B cell (primary cell): ENCODE measurements at places on chromosomes 7 and 10. TPM values are rescaled to one million over a fixed set of nuclear protein-coding genes. Genes with fewer than 3 reads are reported as not detected.

DCLRE1A gene
- 1.9 and 2.4 TPM in 2 replicates for total RNA-seq

CTAGE8 gene
- 1.3 and 1.4 TPM in 2 replicates for total RNA-seq

VPS50 gene
- total RNA-seq: 54.1 and 55.4 TPM in 2 replicates

DNA sequence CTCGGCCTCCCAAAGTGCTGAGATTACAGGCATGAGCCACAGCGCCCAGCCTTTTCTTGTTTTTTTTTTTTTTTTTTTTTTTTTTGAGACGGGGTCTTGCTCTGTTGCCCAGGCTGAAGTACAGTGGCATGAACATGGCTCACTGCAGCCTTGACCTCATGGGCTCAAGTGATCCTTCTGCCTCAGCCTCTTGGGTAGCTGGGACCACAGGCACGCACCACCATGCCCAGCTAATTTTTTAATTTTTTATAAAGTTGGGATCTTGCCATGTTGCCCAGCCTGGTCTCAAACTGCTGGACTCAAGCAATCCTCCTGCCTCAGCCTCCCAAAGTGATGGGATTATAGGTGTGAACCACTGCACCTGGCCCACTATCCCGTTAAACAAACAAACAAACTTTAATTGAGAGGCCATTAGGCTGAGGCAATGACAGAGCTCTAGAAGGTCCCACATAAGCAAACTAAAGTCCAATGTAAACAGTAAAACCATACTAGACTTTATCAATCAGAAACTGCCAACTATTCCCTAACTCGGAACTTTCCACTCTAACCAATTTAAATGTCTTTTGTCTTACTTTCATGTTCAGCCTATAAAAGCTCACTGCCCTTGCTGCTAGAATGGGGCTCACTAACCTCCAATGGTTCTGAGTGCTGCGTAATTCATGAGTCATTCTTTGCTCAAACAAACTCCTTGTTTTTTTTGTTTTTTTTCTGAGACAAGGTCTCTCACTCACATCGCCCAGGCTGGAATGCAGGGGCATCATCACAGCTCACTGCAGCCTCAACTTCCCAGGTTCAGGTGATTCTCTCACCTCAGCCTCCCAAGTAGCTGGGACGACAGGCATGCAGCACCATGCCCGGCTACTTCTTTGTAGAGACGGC is 1.9 kb downstream of the DHX32 start:
- H3K36me3 ChIP-seq: no peaks in the 10 kb centered on the region
- no peak overlapping the region for H3K4me3 ChIP-seq
- H3K27ac ChIP-seq: no peak overlapping the region
- no peak for DNase-seq

DNA sequence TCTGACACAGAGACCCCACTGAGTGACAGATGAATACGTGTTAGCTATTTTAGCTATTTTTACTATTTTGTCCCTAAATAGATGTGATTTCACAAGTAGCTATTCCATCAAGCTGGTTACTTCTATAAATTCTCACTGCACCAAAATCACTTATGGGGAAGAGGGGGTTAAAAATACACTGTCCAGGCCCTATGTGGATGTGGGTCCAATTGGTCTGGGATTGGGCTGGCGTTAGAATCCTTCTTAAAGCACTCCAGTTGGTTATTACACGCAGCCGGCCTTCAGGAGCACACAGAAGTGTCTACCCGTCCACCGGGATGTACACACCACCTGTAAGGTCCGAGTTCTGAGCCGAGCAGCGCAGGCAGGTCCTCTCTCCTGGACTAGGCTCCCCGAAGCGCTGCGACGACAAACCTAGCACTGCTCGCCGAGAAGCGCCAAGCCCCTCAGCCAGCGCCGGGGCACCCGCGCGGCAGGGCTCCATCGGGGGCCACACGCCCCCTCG is 222.3 kb upstream of the MKLN1 start:
- peaks cover 64% of the 10 kb centered on the region for H3K4me1 ChIP-seq
- no peak for DNase-seq
- H3K4me3 ChIP-seq: peak overlapping the region; percentile 45
- H3K27ac ChIP-seq: peak overlapping the region; percentile 87
- no peaks in the 10 kb centered on the region for H3K36me3 ChIP-seq

DNA sequence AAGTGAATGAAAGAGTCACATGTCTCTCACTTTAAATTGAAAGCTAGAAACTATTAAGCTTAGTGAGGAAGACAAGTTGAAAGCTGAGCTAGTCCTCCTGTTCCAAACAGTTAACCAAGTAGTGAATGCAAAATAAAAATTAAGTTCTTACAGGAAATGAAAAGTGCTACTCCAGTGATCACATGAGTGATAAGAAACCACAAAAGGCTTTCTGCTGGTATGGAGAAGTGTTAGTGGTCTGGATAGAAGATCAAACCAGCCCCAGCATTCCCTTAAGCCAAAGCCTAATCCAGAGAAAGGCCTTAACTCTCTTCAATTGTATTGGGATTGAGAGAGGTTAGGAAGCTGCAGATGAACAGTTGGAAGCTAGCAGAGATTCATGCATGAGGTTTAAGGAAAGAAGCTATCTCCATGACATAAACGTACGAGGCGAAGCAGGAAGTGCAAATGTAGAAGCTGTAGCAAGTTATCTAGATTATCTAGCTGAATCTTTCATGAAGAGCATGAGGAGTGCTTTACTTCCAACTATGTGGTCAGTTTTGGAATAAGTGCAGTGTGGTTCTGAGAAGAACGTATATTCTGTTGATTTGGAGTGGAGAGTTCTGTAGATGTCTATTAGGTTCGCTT is 261.6 kb downstream of the MDFIC start:
- DNase-seq: peak; percentile 9
- H3K36me3 ChIP-seq: no peaks in the 10 kb centered on the region
- H3K4me1 ChIP-seq: peaks cover 13% of the 10 kb centered on the region
- peaks cover 4% of the 10 kb centered on the region for H3K27me3 ChIP-seq

- no peaks in the 10 kb centered on the region for H3K27me3 ChIP-seq
- no peak overlapping the region for H3K4me3 ChIP-seq
- H3K27ac ChIP-seq: no peak overlapping the region
- H3K36me3 ChIP-seq: no peaks in the 10 kb centered on the region
- DNase-seq: no peak
- no peaks in the 10 kb centered on the region for H3K4me1 ChIP-seq
Measured at GRCh38 chr7:72275382-72276070, 136.6 kb downstream of the CALN1 start.

DNA sequence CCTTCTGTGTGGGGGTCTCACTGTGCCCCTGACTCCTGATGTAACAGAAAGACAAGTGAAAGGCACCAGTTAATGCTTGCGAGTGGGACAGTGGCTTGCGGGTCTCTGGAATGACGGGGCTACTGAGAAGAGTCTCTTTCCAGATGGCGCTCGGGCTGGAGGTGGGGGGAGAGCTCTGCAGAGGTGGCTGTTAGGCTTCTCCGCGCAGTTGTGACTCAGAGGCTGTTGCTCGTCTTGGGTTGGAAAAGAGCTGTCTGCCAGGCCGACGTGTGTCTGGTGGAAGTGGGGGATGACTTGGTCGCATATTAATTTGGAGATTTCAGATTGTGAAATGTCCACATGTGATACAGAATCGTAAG is 27.9 kb upstream of the SH2B2 start:
- no peaks in the 10 kb centered on the region for H3K36me3 ChIP-seq
- no peaks in the 10 kb centered on the region for H3K27me3 ChIP-seq
- H3K4me3 ChIP-seq: no peak overlapping the region

GRCh38 chr7:107564553-107565298 is 955 bp downstream of the DUS4L start:
- H3K4me1 ChIP-seq: peaks cover 18% of the 10 kb centered on the region
- H3K36me3 ChIP-seq: no peaks in the 10 kb centered on the region
- no peak for DNase-seq
- peak overlapping the region; percentile 94 for H3K27ac ChIP-seq
- peak overlapping the region; percentile 87 for H3K4me3 ChIP-seq
- H3K27me3 ChIP-seq: no peaks in the 10 kb centered on the region

GRCh38 chr7:124532166-124532565 is 233.4 kb downstream of the GPR37 start:
- no peaks in the 10 kb centered on the region for H3K4me1 ChIP-seq
- no peaks in the 10 kb centered on the region for H3K27me3 ChIP-seq

GRCh38 chr7:79820387-79820786 is 314.2 kb upstream of the GNAI1 start:
- DNase-seq: no peak
- no peaks in the 10 kb centered on the region for H3K36me3 ChIP-seq
- H3K27ac ChIP-seq: no peak overlapping the region
- H3K4me1 ChIP-seq: no peaks in the 10 kb centered on the region

DNA sequence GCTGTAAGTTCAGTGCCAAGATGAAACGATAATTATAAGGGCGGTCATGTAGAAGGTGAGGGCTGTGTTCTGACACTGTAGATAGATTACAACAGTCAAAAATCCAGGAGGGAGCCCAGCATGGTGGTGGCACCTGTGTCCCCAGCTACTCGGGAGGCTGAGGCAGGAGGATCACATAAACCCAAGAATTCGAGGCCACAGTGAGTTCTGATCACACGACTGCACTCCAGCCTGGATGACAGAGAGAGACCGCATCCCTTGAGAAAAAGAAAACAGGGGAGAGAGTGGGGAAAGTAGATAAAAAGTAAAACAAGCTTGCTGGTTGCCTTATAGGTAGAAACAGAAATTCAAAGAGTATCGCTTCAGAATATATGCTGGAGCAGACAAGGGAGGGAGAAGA is 52.1 kb downstream of the KCNH2 start:
- H3K4me1 ChIP-seq: no peaks in the 10 kb centered on the region
- no peak overlapping the region for H3K27ac ChIP-seq
- H3K4me3 ChIP-seq: no peak overlapping the region
- H3K27me3 ChIP-seq: no peaks in the 10 kb centered on the region
